ENCODE measurements at places on chromosomes 12 and 14. TPM values are rescaled to one million over a fixed set of nuclear protein-coding genes. Genes with fewer than 3 reads are reported as not detected.

Gene BDKRB2
- total RNA-seq: 3.6 TPM

GRCh38 chr12:41743835-41744234 is 400.8 kb downstream of the GXYLT1 start:
- peak; percentile 83 for DNase-seq

Gene DLGAP5
- total RNA-seq: 29.0 TPM

GRCh38 chr12:122312926-122313325 is 46.6 kb upstream of the VPS33A start:
- no peak for DNase-seq

DNA sequence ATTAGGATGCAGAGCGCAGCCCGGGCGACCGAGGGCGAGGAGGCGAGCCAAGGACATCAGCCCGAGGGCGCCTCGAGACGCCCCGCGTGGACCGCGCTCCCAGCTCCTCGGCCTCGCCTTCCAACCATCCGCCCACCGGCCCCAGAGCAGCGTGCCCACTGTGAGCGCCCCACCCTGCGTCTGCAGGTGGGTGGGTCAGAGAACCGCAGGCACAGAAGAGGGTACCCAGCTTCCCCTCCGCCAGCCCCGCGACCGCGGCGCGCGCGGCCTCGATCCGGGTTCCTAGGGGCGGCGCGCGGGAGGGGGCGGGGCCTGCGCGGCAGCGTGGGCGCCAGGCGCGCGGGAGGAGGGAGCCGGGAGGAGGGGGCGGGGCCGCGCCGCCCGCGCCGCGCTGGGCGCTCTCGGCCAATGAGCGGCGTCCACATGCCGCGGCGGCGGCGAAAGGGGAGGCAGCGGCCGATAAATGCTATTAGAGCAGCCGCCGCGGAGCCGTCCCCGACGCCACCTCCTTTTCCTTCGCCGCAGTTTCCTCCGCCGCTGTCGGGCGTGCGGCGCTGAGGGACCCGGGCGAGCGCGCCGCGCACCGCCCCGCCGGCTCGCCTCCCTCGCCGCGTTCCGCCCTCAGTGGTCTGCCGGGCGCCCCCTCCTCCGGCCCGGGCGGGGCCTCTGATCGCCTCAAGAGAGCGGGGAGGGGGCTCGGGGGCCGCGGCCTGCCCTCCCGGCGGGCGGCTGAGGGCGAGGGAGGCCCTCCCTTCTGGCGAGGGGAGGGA is at the start of gene ATP2A2:
Gene ATP2A2 (plus strand): TSS at position 469 of the 770 bp plus-strand sequence. CDS start 543 bp downstream, outside the sequence.
- DNase-seq: peak; percentile 54

Gene LHX5
- total RNA-seq: 0.35 TPM

- DNase-seq: no peak
Measured at GRCh38 chr14:93997082-93997481, at the start of gene CCDC197. TSS of gene CCDC197 (plus strand) at chr14:93997301. CDS start at chr14:93998132, 831 bp downstream.

DNA sequence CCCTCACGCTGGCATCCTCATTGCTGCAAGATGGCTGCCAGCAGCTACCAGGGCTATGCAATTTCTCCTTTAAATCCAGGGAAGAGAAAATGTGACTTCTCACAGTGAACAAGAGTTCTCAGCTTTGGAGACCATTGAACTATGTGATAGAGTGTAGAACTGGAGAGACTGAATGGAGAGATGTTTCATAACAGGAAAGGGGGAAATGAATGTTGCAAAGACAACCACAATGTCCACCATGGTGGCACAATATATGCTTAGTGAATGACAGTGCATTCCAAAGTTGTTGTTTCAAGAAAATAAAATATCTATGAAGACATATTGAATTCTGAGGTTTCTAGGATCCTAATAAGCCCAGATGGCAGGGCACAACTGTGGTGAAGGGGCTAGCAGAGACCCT is 13.2 kb upstream of the COCH start:
- DNase-seq: no peak

DNA sequence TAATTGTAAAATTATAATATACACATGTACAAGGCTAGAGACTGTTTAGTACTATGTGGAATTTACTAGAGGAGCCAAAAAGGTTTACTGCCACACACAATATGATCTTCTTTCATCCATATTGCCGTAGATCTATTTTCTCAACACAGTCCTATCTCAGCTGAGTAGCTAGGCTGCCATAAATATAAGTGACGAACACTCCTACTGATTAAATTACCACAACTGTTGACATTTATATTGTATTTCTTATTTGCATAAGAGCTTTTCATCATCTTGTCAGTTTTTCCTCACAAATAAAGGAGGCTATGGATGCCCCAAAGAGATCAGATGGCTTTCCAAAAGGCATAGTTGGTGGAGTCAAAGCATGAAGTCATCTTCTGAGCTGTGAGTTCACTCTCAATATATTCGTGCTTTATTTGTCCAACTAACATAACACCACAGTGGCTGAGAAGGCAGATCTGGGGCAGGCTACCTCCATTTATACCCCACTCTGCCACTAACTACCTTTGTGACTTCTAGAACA is 78.6 kb downstream of the CCDC59 start:
- no peak for DNase-seq

DNA sequence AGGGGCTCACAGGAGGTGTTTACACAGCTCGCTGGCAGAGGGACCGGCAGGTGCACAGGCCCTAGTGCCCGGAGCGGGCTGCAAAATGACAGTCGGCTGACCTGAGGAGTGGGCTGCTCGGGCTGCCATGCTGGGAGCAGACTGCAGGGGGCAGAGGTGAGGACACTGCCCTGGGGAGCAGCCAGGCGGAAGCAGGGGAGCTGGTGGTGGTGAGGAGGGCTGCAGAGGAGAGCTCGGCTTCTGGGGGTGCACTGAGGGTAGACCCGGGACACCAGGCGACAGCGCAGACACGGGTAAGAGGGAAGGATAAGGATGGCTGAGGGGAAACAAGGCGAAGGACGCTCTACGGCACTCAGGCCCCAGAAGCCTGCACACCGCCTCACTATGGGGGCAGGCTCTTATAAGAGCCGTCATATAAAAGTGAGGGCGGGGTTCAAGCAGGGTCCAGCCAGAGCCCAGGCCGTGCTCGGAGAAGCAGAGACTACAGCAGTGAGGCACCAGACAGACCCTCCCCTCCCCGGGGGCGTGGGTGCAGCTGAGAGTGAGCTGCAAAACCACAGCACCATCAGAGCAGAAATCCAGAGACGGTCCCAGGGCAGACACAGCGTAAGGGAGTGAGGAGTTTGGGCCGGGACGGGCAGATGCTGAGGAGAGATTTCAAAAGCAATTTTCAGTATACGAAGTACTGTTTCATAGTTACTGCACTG is 62.5 kb downstream of the CCDC88C start:
- no peak for DNase-seq

GRCh38 chr14:49049711-49050110 is 536.5 kb downstream of the RPS29 start:
- DNase-seq: no peak

Gene NUAK1
- 10.8 TPM for total RNA-seq

Gene TSPAN11
- not detected for total RNA-seq

DNA sequence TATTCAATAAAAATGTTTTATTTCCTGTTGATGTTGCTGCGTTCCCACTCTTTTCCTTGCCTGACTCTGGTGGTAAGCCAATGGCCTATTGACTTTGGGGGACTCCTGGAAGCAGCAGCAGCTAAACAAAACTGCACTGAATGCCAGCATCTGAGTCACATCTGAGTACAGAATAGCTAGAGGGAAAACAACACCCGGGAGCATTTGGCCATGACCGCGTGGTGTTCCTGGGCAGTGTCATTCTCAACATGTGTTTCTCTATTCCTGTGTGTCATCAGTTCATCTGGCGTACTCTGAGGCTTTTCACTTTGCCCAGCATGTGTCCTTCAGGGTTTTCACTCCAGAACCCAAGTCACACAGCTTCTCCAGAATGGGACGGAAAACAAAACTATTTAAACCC is 238.8 kb downstream of the PAWR start:
- peak; percentile 98 for DNase-seq

GRCh38 chr14:23356662-23357061 is 4.0 kb upstream of the SLC22A17 start:
- no peak for DNase-seq

Gene TESPA1
- not detected for total RNA-seq

GRCh38 chr12:110857528-110857927 is 10.7 kb downstream of the CCDC63 start:
- DNase-seq: no peak

- no peak for DNase-seq
Measured at GRCh38 chr14:91145391-91146160, 31.7 kb downstream of the DGLUCY start.

GRCh38 chr12:8823565-8824300 is 1.3 kb downstream of the A2ML1 start:
- DNase-seq: no peak

Gene SMARCD1
- total RNA-seq: 85.0 TPM

Gene B4GALNT3
- total RNA-seq: 0.94 TPM

Gene ARHGDIB
- total RNA-seq: 14.6 TPM

- DNase-seq: no peak
Measured at GRCh38 chr12:93595351-93595750, 22.9 kb downstream of the SOCS2 start.

GRCh38 chr12:119417440-119417839 is 82.9 kb downstream of the CCDC60 start:
- DNase-seq: no peak

Data from renal cortical epithelial cell (primary cell).